Vagina (tissue), 2 donors: ENCODE measurements at places on chromosomes 7 and 10. TPM values are rescaled to one million over a fixed set of nuclear protein-coding genes. Genes with fewer than 3 reads are reported as not detected.

- DNase-seq = no peak
Measured at GRCh38 chr7:156842740-156843140, 50.2 kb downstream of the LMBR1 start.

- DNase-seq = no peak
Measured at GRCh38 chr10:119253433-119254174, 46.2 kb downstream of the GRK5 start.

DNA sequence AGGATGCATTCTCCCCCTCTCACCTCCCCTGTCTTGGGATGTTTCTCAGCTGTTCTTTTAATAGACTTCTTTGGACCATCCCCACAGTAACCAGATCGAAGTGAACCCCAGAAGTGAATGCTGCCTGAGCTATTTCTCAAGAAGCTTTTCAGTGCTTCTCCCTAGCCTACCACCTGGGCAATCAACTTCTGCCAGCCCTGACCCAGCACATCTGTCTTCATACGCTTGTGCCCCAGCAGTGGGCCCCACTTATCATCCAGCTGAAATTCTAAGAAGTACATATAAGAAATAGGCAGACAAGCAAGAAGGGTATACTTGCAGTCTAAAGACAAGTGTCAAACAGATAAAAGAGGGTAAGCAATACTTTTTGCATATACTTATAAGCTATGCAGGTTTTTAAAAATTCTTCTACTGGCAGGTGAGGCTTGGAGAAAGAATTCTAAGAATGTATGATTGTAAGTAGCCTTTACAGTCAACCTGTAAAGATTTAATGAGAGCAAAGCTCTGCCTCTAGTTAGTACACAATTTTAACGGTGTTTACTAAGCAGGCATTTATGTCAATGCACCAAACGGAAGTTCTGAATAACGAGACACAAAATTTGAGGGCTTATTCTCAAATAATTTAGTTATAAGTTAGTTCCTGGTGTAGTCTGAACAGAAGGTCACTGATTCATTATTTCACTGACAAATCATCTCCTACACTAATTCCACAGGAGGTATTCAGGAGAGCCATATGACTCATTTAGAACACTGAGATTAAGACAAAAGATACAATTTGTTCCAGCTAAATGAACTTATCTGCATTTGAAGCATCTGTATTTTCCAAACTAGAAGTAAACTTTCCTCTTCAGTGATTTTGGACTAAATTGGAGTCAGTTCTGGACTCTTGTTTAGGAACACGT is 83.3 kb downstream of the RNLS start:
- no peak for DNase-seq

DNA sequence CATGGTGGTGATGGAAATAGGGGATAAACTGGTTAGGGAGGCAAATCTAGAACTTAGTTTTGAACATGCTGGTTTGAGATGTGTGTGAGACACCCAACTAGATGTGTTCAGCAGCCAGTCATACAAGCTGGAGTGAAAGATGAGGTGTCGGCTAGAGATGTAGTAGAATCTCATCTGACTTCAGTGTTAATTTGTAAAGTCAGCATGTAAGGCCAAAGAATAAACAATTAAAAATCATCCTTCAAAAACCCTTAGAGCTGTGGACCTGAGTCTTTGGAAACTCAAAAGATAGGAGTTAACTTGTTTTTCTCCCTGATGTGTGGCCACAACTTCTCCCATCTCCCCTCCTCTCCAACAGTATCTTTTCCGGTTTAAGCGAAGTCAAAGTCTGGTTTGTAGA is 22.8 kb upstream of the AGK start:
- DNase-seq = no peak

DNA sequence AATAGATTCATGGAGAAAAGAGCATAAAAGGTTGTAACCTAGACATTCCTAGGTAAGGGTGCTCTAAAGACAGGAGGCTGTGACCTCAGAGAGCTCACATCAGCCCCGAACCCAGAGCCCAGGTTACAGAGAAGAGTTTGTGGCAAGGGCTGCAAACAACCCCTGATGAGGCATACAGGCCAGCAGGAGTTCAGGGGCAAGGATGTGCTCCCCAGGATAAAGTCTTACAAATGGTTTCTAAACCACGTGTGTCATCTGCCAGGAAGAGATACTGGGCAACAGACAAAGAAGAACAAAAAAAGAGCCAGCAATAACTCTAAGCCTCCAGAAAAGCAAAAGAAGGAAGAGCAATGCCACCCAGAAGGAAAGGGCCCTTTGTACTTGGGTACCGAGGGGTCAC is 27.7 kb downstream of the NCAPG2 start:
- no peak for DNase-seq

CCDC172 gene
- not detected for total RNA-seq

DNA sequence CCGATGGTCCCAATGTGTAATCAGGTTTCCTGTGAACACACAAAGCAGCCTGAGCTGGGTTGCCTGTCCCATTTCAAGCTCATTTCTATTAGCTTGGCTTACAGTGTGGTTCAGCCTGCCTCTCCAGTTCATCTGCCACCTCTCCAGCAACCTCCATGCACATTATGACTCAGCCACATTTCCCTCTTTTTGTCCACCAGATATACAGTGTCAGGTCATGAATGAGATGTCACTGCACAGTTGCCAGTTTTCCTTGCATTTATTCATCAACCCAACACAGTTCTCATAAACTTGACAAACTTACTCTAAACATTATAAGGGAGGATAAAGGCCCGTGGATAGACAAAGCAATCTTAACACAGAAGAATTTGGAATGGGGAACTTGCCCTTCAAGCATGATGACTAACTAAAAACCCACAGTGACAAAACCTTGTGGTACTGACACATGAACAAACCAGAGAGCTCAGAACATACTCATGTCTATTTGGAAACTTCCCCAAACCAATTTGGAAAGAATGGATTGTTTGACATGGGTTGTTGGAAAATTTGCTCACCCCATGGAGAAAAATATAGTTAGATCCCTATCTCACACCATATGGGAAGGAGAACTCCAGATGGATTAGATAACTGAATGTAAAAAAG is 2.5 kb upstream of the CFAP58 start:
- DNase-seq = no peak

FAM13C gene
- total RNA-seq = 12.8 TPM

TRIM74 gene
- total RNA-seq = not detected

VENTX gene
- 0.98 TPM for total RNA-seq

DNA sequence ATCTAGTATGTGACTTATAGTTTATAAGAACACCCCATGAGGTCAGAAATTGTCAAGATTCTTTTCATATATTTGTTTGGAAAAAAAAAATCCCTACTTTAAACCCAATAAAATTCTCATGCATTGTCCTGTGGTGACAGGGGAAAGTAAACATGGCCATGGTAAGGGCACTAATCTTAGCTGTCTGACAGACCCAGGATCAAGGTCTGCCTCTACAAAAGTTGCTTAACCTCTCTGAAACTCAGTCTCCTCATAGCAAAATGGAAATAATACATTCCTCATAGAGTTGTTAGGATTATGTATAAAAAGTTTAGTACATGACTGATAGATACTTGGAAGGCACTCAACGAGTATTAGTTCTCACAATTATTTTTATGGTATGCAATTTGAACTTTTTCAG is 22.3 kb upstream of the AKAP9 start:
- DNase-seq = no peak

GRCh38 chr7:75850235-75850634 is 28.6 kb upstream of the RHBDD2 start:
- DNase-seq = no peak

TRAPPC14 gene
- 18.2 TPM for total RNA-seq

GRCh38 chr10:3887885-3888476 is 103.0 kb upstream of the KLF6 start:
- no peak for DNase-seq

DNA sequence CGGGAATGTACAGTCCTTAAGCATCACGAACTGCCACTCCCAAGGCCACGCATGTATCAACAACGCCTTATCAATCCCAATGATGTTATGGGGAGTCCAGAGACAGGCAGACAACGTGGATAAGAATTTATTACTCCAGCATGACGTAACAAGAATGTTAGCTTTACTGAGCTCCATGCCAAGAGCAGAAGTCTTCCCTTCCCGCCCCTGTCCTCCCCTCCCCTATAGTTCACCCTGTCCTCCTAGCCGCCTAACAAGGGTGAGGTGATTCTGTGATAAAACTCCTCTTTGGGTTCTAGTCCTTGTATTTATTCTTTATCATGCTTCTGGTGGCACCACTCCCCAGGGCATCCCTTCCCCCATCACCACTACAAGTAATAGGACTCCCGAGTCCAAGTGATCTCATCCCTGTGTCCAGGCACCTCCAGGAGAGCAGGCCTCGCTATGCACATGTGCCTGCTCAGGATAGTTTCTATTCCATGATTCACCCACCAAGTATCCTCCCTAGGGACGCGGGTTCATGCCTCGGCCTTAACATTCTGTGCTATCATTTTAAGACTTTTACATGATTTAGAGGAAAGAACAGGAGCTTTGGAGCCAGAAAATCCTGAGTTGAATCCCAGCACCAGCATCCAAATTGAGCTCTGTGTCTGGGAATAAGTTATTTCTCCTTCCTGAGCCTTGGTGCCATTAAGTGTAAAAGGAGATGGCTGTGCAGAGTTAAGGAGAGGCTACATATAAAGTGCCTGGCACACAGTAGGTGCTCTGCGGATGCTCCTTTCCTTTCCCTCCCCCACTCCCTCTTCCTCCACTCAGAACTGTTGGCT is 15.4 kb downstream of the GSDME start:
- no peak for DNase-seq

SPDYE16 gene
- not detected for total RNA-seq

- no peak for DNase-seq
Measured at GRCh38 chr7:73940701-73941238, 79.8 kb downstream of the TMEM270 start.

DNA sequence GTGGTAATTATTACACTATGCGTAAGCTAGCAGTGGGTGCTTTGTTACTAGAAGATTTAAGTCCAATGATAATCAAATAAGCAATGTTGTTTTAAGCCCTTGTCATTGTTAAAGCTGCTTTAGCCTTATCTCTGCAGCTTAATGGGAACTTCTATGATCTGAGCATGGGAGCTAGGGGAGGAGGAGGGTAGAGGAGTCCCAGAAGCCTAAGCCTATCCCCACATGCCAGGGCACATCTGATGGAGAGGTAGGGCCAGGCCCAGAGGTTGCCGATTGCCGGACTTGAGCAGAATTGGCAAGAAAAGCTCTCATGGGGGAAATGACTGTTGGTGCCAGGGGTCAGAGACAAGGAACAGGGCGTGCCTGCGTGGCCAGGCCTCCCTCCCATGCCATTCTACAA is 13.4 kb downstream of the CUBN start:
- DNase-seq = no peak

PTPRE gene
- 77.6 TPM for total RNA-seq

FUOM gene
- total RNA-seq = 54.0 TPM

MBL2 gene
- total RNA-seq = not detected

- DNase-seq = no peak
Measured at GRCh38 chr7:106231856-106232490, 52.8 kb downstream of the NAMPT start.

CRYGN gene
- total RNA-seq = not detected

DNA sequence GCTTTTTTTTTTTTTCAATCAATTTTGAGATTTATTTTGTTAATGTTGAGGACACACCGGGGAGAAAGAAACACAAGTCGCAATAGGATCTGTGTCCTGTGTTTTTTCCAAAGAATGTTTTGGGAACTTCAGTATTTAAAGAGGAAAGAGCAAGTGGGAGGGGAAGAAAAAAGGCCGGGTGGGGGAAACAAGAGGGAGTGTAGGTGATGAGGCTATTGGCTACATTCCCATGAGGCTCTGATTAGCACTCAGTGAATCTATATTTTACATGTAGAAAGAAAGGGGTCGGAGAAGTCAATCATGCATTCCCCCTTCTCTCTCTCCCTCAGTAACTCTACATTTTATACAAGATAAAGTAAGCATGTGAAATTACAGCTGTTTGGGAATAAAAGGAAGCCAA is 4.1 kb downstream of the ZNF680 start:
- DNase-seq = no peak

DNA sequence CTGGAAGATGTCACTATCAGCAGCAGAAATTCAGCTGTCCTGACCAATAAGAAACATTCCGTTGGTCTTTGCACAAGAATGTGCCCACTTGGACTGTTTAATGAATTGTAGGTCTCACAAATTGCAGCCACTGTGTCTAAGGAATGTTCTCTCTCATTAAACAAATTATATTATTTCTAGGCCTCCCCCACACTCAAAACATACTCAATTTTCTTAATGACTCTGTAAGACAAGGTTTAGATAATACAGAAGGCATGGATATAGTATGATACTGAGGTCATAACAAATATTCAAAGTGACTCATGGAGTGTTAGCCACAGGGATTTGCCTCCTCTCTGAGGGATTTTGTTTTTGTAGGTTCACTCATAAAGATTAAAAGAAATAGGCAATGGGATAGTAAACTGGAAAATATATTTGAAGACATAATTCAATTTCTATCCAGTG is 197.5 kb downstream of the PTN start:
- no peak for DNase-seq

DNA sequence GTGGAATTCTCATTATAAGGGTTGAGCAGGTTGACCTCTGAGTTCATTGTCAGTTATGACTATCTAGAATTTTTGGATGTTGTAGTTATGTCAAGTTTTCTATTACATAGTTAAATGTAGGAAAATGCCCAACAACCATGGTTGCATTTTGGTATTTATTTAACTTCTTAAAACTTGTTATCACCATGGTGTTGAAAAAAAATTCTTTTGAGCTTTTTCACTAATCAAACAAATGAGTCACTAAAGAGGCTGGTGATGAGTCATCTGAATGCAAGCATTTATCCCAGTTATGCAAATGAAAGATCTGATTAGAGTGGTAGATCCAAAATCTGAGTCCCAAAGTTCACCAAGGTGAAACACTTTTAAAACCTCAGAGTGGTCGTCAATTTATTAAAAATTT is 624.7 kb upstream of the IGFBP3 start:
- DNase-seq = no peak

HMX2 gene
- not detected for total RNA-seq

GRCh38 chr10:91549262-91549661 is 83.6 kb downstream of the PPP1R3C start:
- DNase-seq = peak; percentile 20

STAMBPL1 gene
- 15.7 TPM for total RNA-seq
